ENCODE measurements at places on chromosomes 1 and 21.

DNA sequence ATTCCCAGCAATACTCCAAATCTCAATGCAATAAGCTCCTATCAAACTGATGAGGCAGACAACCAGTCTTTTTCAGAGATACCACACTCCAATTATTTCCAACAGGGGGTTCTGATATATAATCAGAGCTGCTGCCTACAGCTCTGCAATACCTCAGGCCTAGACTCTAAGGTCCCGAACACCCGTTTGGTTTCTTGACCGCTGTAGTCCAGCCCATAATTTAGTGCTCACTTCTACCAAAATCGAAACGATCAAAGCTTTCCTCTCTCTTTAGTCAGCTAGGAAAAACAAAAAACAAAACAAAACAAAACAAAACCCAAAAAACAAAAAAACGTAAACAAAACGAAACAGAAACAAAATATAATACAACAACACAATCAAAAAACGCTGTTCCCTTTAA, 453.0 kb downstream of the NEGR1 start:
- no peak for DNase-seq

DNA sequence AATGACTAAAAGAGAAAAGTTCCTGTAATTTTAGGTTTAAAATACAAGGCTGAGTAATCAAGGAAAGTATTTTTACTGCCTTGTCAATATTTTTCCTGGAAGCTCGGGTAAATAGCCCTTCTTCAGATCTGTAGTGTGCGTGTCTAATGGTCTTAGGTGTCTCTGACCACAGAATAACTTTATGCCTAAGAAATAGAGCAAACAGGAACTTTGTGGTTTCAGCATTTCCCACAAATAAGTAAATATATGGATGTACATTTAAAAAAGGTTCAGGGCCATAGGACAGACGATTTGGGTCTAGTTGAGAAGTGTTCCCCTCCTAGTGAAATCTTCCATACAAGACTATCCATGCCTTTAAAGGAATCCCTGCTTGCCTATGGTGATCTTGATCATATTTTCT, 107.0 kb downstream of the ZC3H11B start:
- no peak for DNase-seq

- DNase-seq: no peak
These were observed 36.3 kb upstream of the C1orf21 start for GRCh38 chr1:184350573-184350972.

DNA sequence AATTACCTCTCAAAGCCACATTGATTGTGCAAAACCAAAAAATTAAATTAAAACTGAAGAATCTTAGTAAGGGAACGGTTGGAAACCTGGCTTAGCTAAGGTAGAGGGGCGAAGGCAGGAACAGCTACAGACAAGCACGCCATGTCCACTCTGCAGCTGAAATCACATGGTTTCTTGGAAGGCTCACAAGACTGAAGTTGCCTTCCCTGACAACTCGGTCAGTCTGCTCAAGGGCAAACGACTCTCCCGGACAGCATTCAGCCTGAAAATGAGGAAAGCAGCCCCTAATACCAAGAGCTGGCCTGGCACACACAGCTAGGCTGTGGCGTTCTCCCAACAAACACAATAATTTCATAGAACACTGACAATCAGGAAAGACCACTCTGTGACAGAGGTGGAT, 22.7 kb upstream of the BECN2 start:
- DNase-seq: no peak

- no peak for DNase-seq
These were observed 62.5 kb downstream of the ASH1L start for GRCh38 chr1:155499953-155500639.

- no peak for DNase-seq
These were observed 142.0 kb upstream of the ATP1B1 start for GRCh38 chr1:168964478-168964877.

DNA sequence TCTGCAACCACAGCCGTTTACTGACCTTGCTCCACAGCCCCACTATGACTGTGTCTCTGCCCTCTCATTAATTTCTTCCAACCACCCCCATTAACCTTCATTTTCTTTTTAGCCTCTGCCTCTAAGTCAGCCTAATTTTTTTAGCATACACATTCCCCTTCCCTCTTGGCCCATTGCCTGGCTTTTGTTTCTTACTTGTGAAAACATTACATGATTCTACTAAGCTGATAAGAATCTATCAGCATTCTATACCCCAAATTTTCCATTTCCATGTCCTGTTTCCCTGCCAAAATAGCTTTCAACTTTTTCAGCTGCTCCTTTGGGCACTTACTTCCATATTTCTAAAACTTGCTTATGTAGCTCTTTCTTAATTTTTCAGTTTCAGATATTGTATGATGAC, 79.8 kb downstream of the PCP4 start:
- DNase-seq: no peak

DNA sequence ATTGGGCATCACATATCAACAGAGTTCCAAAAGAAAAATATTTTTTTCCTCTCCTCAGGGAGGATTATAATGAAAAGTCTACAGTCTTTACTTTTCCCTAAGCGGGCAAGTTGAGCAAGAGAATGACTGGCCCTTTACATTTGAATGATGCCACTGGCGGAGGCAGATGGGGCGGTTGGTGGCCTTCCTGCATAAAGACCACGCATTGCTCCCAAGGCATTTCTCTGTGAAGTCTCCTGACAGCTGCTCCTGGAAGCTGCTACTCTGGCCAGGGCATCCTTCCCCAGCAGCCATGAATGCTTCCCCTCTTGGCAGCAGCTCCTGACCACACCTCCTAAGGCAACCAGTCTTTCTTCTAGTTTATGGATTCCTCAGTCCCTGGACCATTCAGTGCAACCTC, 161.1 kb upstream of the RRP15 start:
- no peak for DNase-seq

DNA sequence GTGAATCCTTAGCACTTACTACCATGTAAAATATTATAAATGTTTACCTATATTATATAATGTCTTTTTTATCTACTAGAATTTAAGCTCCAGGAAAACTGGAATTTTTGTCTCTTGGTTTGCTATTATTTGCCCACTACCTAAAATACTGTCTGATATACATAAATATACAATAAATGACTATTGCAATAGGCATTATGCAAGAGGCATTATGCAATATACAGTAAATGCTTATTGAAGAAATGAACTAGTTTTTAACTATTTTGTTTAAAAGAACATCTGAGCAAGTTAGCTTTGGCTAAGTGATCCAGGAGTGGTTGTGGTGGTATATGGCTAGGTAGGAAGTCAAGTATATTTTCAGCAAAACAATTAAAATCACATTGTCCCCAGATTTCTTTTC, 640.2 kb upstream of the PKN2 start:
- DNase-seq: no peak

- DNase-seq: no peak
These were observed 71.6 kb downstream of the IVNS1ABP start for GRCh38 chr1:185245466-185245865.

- no peak for DNase-seq
These were observed 333.8 kb downstream of the PTPRU start for GRCh38 chr1:29569971-29570634.

GRCh38 chr1:27233667-27234048, 774 bp upstream of the WDTC1 start:
- DNase-seq: no peak

GRCh38 chr1:26811057-26811456, 15.4 kb upstream of the ZDHHC18 start:
- no peak for DNase-seq

GRCh38 chr21:43339668-43340067, 87.3 kb downstream of the SIK1 start:
- DNase-seq: no peak

- DNase-seq: no peak
These were observed 23.1 kb upstream of the ATP6V1G3 start for GRCh38 chr1:198563583-198563982.

- no peak for DNase-seq
These were observed 286.0 kb upstream of the DEPDC1 start for GRCh38 chr1:68782890-68783289.

GRCh38 chr1:51283979-51284378, 46.4 kb downstream of the TTC39A start:
- DNase-seq: no peak

Measured in stimulated activated CD4-positive, alpha-beta T cell treated with anti-CD3 and anti-CD28 coated beads, Interleukin-2, amount 100 ng/mL, for 4 hours (primary cell).